MG63 (cell line): ENCODE measurements at places on chromosomes 5 and 9. TPM values are rescaled to one million over a fixed set of nuclear protein-coding genes. Genes with fewer than 3 reads are reported as not detected.

- no peak for DNase-seq
Measured at GRCh38 chr9:96460470-96460869, 10.5 kb downstream of the HABP4 start.

Gene KCNV2
- total RNA-seq: not detected in 2 replicates

Gene ANKRD18B
- total RNA-seq: not detected in 2 replicates

- DNase-seq: no peak
Measured at GRCh38 chr9:7173139-7173538, 415.4 kb downstream of the KDM4C start.

DNA sequence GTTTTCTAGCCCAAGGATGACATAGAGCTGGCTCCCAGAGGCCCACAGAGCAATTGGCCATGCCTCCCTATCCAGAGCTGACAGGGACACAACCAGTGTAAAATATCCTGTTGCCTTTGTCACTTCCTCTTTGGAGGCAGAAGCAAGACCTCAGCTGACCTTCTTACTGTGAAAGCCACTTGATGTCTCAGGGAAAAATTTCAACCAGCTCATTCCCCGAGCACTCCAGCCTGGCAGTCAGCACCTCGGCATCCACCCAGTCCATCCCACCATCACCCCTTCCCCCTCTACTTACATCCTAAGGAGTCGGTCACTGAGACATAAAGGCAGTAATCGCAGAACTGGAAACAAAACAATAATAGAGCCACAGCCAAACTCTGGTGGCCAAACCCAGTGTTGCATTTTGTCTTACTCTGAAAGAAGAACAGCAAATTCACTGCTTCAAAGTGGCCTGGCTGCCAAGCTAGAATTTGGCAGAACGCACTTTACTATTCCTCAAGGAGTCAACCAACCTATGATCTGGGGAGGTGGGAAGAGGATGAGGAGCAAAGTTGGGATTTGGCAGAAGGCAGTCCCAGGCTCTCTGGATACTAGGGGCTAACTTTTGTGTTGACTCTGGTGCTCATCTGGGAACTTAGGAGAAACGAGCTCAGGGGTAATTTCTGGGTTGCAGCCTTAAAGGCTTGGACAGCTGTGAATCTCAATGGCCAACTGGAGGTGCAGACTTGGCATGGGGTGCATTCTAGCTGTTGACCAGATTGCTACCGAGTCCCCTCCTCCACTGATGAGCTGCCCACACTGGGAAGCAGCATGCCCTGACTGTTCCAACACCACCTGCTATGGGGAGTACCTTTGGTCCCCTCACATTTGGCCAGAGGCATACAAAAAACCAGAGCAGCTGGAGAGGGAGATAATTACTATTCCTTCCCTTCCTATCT is 13.6 kb downstream of the NIPAL4 start:
- DNase-seq: no peak

Gene PCDHB2
- total RNA-seq: 6.0 and 7.0 TPM in 2 replicates

DNA sequence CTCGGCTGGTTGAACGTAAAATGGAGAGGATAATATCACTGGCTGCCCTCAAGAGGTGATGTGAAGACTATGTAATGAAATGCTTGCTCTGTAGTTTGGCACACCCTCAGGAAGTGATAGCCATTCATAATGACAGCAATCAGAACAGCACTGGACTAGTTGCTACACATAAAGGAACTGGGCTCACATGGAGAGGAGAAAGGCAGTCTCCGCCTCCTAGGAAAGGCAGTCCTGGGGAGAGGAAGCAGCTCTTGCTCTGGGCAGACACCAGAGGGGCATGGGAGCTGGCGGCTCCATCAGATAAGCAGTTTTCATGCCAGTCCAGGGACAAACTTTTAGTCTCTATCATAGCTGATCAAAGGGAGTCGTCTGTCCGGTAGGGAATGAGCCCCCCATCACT is 46.9 kb downstream of the ARHGEF37 start:
- no peak for DNase-seq

DNA sequence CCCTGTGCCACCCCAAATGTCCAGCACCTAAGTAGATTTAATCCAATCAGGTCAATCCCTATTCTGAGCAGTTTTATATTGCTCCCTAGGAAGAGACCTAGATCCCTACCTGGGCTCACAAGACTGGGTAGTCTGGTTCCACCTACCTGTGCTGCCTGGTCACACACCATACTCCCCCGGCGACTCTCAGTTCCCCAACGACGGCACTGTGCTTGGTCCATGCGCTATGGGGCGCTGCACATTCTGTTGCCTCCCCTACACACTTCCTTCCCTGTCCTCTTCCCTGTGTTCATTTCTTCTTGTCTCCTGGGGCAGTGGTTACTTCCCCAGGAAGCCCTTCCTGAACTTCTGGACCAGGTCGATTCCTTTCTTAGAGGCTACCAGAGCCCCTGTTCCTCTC is 109.9 kb upstream of the IL12B start:
- no peak for DNase-seq

GRCh38 chr9:7234144-7234543 is 476.4 kb downstream of the KDM4C start:
- no peak for DNase-seq

- no peak for DNase-seq
Measured at GRCh38 chr5:120678279-120678678, 214.2 kb downstream of the PRR16 start.

Gene UBTD2
- total RNA-seq: 28.8 and 43.0 TPM in 2 replicates

GRCh38 chr5:172905346-172906140 is 53.7 kb upstream of the RPL26L1 start:
- DNase-seq: no peak

Gene ENTR1
- 65.6 and 95.9 TPM in 2 replicates for total RNA-seq

- DNase-seq: no peak
Measured at GRCh38 chr5:60527072-60527471, 172.9 kb downstream of the DEPDC1B start.

Gene IL31RA
- total RNA-seq: 0.63 TPM in 1 of 2 replicates, not detected in the other

Gene ACTBL2
- total RNA-seq: 0.30 and 1.8 TPM in 2 replicates
